ENCODE measurements at places on chromosomes 12 and 14.

DNA sequence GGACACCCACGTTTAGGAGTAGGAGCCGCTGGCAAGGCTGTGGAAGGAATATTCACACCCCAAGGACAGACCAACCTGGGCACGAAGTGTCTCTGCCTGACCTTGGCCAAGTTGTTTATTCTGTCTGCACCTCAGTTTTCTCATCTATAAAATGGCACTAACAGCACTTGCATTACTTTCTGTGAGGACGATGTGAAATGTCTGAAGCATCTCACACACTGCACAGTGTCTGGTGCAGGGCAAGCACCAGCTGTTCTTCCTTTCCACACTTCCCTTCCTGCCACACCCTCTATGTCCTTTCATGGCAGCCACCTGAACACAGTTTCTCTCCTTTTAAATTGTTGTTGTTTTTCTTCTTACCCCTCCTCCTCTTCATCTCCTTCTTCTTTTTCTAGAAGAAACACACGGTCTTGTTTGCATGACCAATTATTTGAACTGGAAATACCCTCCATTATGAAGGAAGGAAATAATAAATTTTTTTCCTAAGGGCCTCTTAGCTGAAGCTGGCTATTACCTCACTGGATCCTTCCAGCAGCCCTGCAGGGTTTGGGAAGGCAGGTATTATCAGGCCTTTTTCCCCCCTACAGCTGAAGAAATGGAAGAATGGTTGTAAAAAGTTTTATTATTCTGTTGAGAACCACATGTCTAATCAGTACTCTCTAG, 42.9 kb upstream of the ATP23 start:
- DNase-seq: peak; percentile 66

DNA sequence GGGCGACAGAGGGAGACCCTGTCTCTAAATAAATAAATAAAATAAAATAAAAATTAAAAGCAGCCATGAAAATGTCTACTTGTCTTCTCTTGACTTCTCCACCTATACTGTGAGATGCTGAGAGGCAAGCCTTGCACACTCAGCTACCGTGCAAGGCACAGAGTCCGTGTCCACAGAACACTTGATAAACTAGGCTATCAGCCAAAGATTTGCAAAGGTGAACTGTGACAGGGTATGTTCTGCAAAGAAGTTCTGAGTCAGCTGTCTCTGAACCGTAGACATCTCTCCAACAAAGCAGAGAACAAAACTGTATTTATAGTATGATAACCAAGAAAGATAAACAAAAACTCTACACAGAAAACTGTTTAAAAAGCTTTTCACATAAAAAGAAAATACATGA, 35.5 kb downstream of the STXBP6 start:
- no peak for DNase-seq

DNA sequence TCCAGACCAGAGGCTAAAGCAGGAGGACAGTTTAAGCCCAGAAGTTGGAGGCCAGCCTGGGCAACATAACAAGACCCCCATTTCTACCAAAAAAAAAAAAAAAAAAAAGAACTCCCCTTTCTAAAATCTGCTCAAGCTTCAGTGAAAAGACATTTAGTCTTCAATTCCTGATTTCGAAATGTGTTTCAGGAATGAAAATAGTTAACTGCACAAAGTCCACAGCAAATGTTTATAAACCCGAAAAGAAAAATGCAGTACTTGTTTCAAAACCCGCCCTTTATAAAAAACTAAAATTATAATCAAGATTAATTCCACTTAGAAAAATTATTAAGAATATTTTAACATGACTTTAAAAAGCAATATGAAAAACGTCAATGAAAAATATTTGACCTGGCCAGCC, 12.1 kb downstream of the ATXN2 start:
- no peak for DNase-seq

- DNase-seq: no peak
Measured at GRCh38 chr12:77294016-77294415, 228.6 kb upstream of the E2F7 start.

- no peak for DNase-seq
Measured at GRCh38 chr12:102299731-102300130, 102.1 kb upstream of the PMCH start.

GRCh38 chr12:132270969-132271754, 58.2 kb downstream of the GALNT9 start:
- peak; percentile 51 for DNase-seq

DNA sequence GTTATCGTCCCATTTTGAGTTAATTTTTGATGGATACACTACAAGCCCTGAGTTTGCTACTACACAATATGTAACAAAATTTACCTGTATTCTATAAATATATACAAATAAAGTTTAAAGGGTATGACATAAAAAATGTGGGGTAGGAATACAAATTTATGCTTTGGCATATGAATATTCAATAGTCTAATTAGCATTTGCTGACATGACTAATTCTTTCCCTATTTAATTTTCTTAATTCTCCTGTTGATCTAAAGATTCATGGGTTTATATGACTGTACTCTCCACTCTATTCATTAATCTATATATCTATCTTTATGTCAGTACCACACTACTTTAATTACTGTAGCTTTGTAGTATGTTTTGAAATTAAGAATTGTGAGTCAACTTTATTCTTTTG, 1840.7 kb upstream of the FLRT2 start:
- DNase-seq: no peak

DNA sequence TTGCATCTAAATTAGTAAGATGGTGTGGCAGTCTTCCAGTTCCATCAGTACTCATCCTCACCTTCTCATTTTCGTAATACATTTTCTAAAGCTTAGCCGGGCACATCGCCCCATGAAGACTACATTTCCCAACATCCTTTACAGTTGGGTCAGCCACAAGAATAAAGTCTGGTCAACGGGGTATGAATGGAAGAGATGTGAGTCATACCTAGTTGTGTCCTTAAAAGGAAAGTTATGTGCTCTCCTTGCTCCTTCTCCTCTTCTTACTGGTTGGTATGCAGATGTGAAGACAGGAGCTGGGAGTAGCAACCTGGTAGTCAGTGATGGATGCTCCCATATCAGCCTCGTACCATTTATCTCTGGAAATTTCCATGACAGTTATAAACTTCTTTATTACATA, 35.9 kb upstream of the EGLN3 start:
- no peak for DNase-seq

DNA sequence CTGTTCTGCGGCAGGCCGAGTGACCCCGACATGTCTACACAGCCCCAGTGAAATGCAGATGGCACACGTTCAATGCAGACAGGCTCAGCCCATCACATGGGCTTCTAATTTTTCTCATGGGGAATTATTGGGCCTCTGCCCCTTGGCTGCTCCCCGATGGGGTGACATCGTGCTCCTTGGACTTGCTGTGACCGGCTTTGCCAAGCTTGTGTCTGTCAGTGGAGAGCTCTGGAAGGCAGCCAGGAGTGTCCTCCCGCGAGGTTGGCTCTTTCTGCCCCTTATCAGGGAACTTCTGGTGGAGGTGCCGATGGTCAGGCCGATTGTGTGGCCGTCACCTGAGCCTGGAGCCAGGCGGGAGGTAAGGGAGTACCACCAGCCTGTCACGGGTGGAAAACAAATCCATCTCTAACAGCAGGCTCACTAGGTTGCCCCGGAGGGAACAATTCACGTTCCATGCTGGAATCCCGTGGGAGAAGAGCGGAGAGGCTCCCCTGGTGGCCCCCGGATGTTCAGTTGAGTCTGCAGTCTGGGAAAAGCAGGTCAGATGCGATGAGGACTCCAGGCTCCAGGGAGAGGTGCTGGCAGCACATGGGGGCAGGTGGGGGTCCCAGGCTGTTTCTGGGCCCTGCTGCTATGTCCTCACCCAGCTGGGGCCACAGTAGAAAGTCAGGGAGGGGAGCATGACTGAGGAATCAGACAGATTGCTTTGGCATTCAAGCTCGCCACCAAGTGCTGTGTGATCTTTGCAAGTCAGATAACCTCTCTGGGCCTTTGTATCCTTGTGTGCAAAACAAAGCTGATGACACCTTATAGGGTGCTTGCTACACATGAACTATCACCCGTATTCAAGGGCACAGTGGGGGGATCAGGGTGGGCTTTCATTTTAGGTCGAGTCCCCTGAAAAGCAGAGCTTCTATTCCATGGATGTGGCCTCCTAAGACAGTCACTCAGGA, 43.2 kb upstream of the EML1 start:
- peak; percentile 31 for DNase-seq

- no peak for DNase-seq
Measured at GRCh38 chr14:86780461-86780860, 1212.5 kb downstream of the GALC start.

Data from NCI-H69 (cell line).